Non-pigmented ciliary epithelial cell (primary cell): ENCODE measurements at places on chromosomes 1 and 21.

DNA sequence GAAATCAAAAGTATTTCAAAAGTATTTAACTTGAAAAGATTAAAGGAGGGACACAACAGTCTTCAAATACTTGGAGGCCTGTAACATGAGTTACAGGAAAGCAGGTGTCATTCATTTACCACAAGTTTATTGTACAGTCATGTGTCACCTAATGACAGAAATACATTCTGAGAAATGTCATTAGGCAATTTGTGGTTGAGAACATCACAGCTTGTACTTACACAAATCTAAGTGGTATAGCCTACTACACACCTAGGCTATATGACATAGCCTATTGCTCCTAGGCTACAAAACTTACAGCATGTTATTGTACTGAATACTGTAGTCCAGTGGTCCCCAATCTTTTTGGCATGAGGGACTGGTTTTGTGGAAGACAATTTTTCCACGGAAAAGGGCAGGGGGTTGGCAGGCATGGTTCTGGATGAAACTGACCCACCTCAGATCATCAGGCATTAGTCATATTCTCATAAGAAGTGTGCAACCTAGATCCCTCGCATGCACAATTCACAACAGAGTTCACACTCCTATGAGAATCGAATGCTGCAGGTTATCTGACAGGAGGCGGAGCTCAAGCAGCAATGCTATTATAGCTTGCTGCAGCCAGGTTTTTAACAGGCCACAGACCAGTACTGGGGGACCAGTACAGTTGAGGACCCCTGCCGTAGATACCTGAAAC lies 25.0 kb upstream of the PHTF1 start:
- DNase-seq, result no peak

DNA sequence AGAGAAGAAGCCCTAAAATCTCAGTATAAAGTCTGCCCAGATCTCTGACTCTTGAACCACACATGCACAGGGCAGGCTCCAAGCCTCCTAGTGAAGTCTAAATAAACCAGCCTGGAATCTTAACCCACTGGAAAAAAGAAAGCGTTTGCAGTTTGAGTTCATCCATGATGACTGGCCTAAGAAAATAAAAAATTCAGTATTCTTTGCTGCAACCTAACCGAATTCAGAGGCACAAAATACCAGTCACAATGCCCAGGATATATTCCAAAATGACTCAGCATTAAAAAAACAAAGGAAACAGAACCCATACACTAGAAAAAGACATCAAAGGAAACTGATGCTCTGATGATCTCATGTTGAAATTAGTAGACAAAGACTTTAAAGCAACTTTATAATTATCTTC lies 269.2 kb downstream of the SDCCAG8 start:
- DNase-seq, result peak; percentile 63

DNA sequence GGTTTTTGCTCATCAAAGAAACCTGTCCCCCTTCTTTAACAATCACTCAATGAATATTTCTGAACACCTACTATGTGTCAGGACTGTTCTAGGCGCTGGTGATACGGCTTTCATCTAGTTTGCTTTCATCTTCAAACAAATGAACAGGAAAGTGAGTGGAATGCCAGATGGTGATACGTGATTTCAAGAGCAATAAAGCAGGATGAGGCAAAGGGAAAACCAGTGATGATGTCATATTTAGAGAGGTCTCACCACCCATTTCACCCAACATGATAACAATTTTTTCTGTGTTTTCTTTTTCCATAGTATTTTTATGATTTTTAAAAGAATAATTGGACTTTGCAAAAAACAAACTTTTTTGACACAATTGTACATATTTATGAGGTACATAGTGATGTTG lies 11.3 kb upstream of the SLC6A17 start:
- no peak for DNase-seq

GRCh38 chr1:33316601-33317000 lies 4.3 kb downstream of the A3GALT2 start:
- DNase-seq, result no peak

DNA sequence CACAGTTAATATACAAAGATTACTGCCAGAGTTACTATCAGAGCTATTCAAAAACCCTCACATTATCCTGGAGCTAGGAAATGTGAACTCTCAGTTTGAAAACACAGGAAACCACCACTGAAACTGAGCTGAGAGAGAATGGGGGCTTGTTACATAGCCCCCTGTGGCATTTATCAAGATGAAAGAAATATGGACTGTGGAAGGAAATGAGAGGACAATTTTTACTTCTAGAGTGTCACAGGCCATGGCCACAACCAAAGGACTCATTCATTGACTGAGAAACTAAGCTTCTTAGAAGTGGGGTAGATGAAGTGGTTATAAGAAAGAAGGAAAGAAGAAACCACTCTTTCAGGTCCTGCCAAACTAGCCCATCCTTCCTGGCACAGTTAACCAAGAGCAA lies 25.3 kb downstream of the DSTYK start:
- DNase-seq, result no peak
